ENCODE measurements at places on chromosomes 3 and 15.

DNA sequence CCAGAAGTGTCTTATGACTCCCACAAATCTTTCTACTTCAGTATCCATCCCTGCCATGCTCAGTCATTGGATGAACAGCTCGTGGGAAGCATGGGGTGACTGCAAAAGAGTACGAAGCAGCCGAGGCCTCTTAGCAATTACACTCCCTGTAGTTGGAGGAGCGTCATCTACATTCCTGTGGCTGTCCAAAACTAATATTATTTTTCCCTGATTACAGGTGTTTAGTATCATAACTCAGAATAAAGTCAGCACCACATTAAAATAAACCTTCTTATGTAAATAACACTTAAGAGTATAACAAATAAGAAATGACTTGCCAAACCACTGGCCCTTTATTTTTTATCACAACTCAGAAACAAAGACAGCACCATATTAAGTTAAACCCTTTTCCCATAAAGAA is 141.5 kb downstream of the PLOD2 start:
- DNase-seq: no peak

GRCh38 chr15:31435912-31436628 is 109.4 kb downstream of the KLF13 start:
- no peak for DNase-seq

GRCh38 chr15:69577397-69577796 is 124.8 kb downstream of the RPLP1 start:
- no peak for DNase-seq

- no peak for DNase-seq
Measured at GRCh38 chr3:128824132-128824850, 55.1 kb upstream of the ACAD9 start.

GRCh38 chr3:142657033-142657432 is 60.8 kb downstream of the PLS1 start:
- no peak for DNase-seq

DNA sequence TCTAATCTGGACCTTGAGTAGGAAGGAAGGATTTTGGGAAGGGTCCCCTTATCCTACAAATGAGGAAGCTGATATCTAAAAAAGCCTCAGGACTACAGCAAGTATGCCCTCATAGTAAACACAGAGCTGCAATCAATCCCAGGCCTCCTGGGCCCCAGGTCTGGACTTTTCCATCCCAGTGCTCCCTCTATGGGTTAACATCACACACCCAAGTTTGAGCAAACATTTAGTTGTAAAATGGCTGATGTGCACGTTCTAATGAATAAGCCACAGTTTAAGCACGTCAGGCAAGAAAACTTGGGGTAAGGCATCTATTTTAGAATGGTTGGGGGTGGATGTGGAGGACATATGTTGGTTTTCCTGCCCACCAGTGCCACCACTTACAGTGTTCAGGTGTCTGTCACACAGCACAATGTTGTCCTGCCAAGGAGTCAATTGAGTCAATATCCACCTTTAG is 44.3 kb upstream of the UBE2E1 start:
- DNase-seq: peak; percentile 54

GRCh38 chr15:38844736-38845135 is 280.1 kb upstream of the RASGRP1 start:
- no peak for DNase-seq

DNA sequence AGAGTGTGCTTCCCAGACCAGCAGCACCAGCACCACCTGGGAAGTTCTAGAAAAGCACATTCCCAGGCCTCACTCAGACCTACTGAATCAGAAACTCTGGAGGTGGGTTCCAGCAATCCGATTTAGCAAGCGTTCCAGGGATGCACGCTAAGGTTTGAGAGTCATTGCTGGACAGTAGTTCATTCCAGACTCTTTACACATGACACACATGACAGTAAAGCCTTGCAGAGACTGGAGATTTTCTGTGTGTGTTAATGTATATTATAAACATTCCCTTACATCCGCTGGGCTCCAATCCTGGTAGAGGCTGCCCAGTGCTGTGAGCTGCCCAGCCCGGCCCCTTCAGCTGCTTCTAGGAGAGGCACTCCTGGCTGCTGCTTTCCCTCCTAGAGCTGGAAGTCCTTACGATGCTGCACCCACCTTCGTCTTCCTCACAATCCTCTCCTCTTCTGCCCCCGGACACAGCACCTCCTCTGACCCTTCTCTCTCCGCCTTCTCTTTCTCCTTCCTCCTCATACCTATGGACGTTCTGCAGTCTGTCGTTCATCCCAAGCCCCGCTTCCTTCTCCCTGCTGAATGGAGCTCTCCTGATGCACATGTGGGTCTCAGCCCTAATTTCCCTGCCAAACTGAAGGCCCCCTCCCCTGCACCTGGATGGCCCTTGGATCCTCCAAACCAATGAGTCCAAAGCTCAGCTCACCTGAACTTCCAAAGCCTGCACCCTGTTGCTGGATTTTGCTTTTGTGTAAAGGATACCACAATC is 44.4 kb downstream of the ITGA11 start:
- no peak for DNase-seq

GRCh38 chr3:108538083-108538482 is 27.7 kb upstream of the MYH15 start:
- no peak for DNase-seq

GRCh38 chr3:64667138-64667537 is 20.7 kb downstream of the ADAMTS9 start:
- no peak for DNase-seq

DNA sequence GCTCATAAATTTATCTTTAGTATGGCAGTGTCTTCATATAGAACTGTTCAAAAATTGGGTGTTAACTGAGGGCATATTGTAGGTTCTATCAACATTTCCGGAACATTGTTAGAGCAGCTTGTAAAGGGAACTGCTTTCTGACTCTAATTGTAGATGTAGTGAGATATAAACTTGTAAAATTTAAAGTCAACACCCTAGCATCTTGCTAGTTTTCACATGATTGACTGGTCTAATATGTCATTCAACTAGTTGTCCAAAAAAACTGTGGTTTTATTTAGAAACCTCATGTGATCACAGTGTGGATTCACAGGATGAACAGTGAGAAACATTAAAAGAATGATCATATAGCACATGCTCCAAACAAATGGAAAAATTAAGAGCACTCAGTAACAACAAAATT is 607.4 kb downstream of the ROBO1 start:
- no peak for DNase-seq

DNA sequence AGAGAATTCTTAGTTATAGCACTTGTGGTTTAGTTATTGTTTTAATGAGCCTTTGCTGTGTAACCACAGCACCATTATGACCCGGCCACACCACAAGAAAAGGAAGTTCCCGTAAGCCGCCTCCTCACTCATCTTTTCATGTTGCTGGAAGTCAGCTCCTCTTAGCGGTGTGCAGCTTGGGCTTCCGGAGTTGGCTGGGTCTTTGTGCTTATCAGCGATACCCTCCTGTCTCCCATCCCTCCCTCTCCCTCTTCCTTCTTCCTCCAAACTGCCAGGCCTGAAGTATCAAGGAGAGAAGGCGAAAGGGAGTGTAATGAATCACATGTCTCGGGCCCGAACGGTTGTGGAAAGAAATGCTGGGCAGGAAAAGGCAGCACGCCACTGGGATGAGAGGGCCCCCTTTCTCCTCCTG is 353.5 kb downstream of the MCTP2 start:
- no peak for DNase-seq

DNA sequence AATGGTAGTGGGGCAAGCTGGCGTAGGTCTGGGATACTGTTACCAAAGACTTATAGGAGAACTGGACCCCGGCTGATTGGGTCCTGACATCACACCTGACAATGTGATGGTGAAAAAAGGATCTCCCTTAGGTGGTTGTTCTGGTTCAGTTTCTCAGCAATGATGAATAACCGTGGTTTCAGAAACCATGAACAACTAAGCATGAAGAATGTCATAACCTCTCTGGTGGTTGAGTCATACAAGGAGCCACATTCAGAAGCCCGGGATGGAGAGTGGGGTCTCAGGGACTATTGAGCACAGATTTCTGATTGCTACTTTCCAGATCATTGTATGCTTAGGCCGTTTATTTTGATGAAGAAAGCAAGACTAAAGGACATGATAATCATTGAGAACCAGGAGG is 17.4 kb downstream of the GPR160 start:
- no peak for DNase-seq

GRCh38 chr3:196519718-196520082 is 4.6 kb upstream of the SMCO1 start:
- DNase-seq: no peak

DNA sequence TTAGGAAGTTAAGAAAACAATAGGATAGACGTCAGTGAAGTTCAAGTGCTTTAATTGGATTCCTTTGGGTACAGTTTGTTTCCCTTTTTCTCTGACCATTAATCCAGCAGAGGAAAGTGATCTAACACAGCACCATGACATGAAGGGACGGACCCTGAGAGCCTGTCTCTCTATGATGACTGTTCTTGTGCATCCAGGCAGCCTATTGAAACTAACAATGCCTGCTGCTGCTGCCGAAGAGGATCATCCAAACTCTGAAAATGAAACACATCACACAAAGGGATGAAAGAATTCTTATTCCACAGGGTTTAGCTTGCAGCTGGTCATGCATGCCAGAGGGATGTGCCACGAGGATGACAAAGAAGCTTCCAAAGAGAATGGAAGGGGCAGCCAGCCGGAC is 75.5 kb downstream of the ZBTB20 start:
- no peak for DNase-seq

DNA sequence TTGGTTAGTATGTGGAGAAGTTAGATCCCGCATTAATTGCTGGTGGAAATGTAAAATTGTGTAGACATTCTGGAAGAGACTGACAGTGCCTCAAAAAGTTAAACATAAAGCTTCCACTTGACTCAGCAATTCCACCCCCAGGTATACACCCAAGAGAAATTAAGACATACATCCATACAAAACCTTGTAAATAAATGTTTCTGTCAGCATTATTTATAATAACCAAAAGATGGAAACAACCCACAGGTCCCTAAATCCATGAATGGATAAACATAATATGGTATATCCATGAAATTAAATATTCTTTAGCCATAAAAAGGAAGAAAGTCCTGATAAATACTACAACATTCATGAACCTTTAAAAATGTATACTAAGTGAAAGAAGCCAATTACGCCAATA is 817.4 kb downstream of the NTRK3 start:
- DNase-seq: no peak

GRCh38 chr15:47505712-47506328 is 211.5 kb upstream of the SEMA6D start:
- DNase-seq: no peak

All from SK-N-DZ (cell line).